ENCODE measurements at places on chromosomes 2 and 18.

GRCh38 chr2:239946562-239946863 lies 78.6 kb downstream of the NDUFA10 start:
- DNase-seq = no peak

DNA sequence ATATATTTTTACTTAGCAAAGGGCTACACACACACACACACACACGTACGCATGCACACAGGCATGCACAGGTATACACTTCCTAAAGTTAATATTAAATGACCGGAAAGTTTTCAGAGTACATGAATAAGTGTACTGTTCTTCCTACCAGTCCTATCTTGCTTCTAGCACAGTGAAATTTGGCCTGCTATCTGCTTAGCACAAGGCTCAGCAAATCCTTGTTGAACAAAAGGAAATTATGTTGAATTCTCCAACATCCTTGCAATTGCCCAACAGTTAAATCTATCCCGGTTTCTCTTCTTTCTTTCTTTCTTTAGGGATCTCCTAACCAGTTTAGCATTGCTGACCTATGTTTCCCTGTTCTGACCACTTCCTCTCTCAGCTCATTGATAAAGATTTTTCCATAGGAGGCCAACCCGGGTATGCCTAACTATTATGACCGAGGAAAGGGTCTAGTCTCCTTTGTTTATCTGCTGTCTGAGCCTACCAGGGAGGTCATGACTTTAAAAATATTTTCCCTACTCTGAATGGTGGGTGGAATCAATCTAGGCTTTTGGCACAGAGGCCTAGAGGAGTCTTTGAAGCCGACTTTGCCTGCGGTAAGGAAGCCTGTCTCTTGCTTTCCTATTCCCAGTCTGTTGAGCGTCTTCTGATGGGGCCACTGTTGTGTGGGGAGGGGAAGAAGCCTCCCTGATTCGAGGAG lies 400.7 kb downstream of the HRH4 start:
- no peak for DNase-seq

GRCh38 chr2:49693961-49694360 lies 539.6 kb upstream of the FSHR start:
- no peak for DNase-seq

- DNase-seq = no peak
Observed at GRCh38 chr2:241460631-241461030, 47.8 kb downstream of the STK25 start.

DNA sequence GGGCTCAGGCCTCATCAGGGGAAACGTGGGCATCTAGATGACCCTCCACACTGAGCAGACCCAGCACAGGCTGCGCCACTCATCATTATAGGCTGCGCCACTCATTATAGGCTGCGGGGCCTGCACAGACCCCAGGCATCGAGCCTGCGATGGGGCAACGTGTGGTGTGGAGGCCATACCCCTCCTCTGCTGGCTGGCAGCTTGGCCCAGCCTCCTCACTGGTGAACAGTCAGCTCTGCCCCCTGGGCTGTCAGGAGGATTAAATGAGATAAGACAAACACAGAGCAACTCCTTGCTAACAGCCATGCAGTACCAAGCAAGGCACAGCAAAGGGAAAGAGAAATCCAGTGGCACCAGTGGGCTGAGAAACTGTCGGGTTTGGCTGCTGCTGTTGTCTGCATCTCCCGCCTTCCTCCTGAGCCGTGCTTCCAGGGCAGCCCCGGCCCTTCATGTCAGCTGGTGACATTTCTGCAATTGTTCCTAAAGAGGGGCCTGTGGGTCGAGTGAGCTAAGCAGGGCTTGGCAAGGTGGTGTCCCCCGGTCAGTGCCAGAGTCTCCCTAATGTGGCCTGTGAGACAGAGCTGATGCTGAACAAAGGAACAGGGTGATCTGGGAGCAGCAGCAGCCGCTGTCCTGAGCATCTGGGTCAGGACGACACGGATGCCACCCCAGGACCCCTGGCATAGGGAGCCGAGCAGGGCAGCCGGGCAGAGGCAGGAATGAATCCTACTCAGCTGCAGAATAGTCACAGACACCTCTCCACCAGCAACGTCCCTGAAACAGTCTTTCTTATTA lies 48.7 kb downstream of the RRM2 start:
- DNase-seq = no peak

- no peak for DNase-seq
Observed at GRCh38 chr2:210859314-210859713, 302.9 kb downstream of the CPS1 start.

GRCh38 chr18:43952398-43952797 lies 675.1 kb upstream of the SYT4 start:
- peak; percentile 31 for DNase-seq

GRCh38 chr2:63650756-63651155 lies 62.0 kb downstream of the MDH1 start:
- DNase-seq = no peak

- DNase-seq = peak; percentile 30
Observed at GRCh38 chr18:76615065-76615733, 120.2 kb upstream of the ZNF516 start.

- DNase-seq = no peak
Observed at GRCh38 chr2:205936446-205936845, 149.5 kb downstream of the INO80D start.

DNA sequence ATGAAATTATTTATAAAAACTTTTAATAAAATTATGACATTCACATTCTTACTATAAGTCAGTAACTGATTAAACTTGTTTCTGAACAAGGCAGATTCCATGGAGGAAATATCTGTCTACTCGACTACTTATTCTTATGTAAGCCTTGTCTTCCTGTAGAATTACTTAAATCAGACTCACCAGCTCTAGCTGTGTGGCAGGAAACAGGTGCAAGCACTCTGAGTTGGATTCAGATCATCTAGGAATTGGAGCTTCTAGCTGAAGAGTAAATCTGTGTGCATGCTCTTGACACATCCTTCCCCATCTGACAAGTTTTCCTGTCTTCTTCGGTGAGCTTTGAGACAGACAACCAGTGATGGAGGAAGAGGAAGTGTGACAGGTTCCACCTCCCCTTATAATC lies 284.7 kb downstream of the TRIB2 start:
- no peak for DNase-seq

- DNase-seq = peak; percentile 84
Observed at GRCh38 chr2:148989882-148990493, 48.5 kb upstream of the LYPD6B start.

- no peak for DNase-seq
Observed at GRCh38 chr18:8586941-8587340, 22.3 kb upstream of the RAB12 start.

- no peak for DNase-seq
Observed at GRCh38 chr18:5884375-5884774, 10.9 kb downstream of the TMEM200C start.

DNA sequence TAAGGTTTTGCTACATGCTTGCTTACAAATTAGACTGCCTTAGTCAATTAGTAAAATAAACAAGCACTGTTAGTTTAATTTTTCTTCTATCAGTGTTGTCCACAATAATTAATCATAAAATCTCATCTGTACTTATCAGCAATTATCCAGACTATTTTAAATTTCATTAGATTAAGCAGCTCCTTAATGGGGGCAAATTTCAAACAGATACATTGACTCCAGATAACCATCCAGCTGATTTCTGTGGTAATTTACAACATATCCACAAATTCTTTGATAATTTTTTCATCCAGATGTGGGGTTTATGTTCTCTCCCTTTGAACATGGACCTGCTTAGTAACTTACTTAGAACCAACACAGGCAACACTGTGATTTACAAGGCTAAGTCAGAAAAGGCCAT lies 170.4 kb upstream of the CWC22 start:
- no peak for DNase-seq

GRCh38 chr2:121897335-121897970 lies 142.0 kb downstream of the TSN start:
- DNase-seq = peak; percentile 55

- DNase-seq = peak; percentile 91
Observed at GRCh38 chr2:23745726-23746105, 181.2 kb downstream of the ATAD2B start.

GRCh38 chr2:48829036-48829435 lies 73.5 kb upstream of the LHCGR start:
- peak; percentile 44 for DNase-seq

DNA sequence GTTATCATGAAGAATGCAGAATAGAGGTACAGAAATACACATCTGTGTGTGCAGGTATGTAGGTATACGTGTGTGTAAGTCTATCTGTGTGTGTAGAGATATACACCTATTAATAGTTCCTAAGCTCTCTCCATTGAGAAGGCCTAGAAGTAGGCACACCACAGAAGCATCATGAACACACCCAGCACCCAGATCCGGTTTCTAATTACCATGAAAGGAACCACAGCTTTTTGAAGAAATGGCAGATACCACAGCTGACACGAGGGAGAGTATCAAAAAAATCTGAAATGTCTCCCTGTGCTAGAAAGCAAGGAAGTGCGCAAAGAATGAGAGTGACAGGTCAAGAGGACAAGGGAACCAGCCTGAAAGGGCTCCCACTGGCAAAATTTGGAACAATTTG lies 27.7 kb upstream of the AP1S3 start:
- DNase-seq = no peak

GRCh38 chr2:32360416-32360815 lies 3.6 kb downstream of the BIRC6 start:
- peak; percentile 72 for DNase-seq

GRCh38 chr2:52405980-52406379 lies 1361.6 kb upstream of the CHAC2 start:
- DNase-seq = no peak

DNA sequence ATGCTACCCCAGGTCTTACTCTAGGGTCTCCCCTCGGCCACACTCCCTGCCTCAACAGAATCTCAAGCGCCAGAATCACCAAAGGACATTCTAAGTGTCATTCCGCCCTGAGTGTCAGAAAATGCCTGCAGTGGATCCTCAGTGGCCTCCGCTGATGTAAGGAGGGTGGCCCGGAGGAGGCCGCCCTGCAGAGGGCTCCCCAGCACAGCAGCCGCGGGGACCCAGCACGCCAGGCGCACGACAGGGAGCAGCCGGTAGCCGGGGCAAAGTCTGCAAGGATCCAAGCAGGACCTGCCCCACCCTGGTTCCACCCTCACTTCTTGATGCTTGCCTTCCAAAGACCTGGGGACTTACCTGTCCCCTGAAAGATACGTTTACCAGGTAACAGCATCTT lies 54.2 kb upstream of the ID2 start:
- DNase-seq = no peak

DNA sequence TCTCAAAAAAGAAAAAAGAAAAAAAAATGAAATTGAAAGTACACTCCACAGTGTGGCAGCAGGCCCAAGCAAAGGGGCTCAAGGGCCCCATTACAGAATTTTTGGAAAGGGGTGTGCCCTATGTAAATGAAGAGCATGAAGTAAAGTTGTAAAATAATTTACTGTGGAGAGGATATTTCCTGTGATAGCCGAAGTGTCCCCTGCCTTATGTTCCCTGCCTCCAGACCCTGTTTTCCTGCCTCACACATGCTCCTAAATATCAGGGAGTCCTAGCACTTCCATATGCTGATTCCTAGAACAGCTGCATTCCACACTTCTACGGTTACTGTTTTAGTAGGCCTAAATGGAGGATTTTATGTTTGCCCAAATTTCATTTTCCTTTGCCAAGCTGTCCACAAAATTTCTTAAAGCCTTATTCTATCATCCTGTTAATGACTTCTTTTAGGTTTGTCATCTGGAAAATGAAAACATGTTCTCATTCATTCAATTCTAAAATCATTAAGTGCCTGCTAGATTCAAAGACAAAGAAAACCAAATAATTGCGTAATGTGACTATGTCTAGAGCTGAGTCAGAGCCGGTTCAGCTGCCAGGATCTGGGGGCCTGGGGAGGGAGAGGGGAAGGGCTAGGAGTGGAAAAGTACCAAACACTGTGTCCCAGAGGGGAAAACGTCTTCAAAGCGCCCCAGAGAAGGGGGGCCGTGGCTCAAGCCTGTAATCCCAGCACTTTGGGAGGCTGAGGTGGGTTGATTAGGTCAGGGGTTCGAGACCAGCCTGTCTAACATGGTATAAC lies 25.9 kb upstream of the IMPA2 start:
- peak; percentile 95 for DNase-seq

DNA sequence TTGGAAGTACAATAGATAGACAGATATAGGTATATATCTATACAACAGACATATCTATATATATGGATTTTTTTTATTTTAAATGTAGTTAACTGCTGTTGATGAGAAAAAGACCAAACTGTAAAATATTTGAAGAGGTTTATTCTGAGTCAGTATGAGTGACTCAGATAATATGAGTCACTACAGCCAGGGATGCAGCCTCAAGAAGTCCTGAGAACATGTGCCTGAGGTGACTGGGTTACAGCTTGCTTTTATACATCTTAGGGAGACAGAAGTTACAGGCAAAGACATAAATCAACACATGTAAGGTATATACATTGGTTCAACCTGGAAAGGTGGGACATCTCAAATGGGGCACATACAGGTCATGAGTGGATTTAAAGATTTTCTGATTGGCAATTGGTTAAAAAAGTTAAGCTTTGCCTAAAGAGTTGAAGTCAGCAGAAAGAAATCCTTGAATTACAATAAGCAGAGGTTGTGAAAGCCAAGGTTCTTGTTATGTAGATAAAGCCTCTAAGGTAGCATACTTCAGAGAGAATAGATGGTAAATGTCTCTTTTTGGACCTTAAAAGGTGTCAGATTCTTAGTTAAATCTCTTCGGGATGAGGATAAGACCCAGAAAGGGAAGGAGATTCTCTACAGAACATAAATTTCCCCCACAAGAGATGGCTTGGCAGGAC lies 149.9 kb downstream of the RBM43 start:
- DNase-seq = peak; percentile 92

- DNase-seq = no peak
Observed at GRCh38 chr2:33719067-33719466, 120.0 kb upstream of the FAM98A start.

- DNase-seq = no peak
Observed at GRCh38 chr2:36369716-36370115, 14.1 kb downstream of the CRIM1 start.

GRCh38 chr2:136375017-136375901 lies 257.3 kb upstream of the CXCR4 start:
- DNase-seq = no peak

DNA sequence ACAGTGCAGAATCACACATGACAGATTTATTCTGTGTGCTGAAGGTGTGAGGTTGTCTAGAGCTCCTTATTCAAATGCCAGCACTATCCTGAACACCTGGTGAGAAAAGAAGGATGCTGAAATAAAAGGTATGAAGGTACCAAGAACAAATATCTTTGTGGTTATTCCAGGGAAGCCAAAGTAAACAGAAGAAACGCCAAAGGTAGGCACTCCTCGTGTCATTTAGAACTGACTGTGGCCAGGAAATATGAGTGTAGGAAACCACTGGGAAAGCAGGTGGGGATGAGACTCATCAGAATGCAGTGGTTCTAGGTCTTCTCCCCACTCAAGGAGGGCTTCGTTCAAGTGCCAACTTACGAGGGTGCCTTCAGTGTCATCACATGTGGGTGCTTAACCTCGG lies 80.8 kb downstream of the KIF5C start:
- DNase-seq = no peak

- DNase-seq = no peak
Observed at GRCh38 chr2:53509831-53510388, 257.7 kb upstream of the CHAC2 start.

DNA sequence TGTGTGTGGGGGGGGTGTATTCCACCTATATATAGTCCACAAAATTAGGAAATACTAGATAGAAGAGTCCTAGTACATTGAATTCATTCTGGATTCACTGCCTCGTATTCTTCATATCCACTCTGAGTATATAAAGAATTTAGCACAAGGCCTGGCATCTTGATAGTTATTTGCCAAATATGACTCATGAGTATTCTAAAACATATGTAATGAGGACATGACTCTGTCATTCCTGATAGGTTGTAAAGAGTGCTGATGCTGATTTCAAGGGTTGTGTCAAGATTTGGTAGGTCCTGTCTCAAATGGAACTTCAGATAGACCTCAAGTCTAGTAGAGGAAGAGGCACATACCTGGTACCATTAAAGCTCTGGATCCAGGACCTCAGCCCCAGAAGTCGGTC lies 173.4 kb upstream of the BOD1L2 start:
- peak; percentile 46 for DNase-seq

All from fibroblast of mammary gland (primary cell).